Calu3 (cell line): ENCODE measurements at places on chromosomes 6 and 20. TPM values are rescaled to one million over a fixed set of nuclear protein-coding genes. Genes with fewer than 3 reads are reported as not detected.

Gene NEDD9
- total RNA-seq, result 18.2 and 28.1 TPM in 2 replicates

Gene HLA-DQB1
- 139 and 190 TPM in 2 replicates for total RNA-seq

Gene EFCAB8
- total RNA-seq, result 1.1 and 2.5 TPM in 2 replicates

Gene SLC52A3
- 11.1 TPM in 2 replicates for total RNA-seq

GRCh38 chr6:45504947-45505346 lies 127.2 kb upstream of the SUPT3H start:
- H3K27me3 ChIP-seq, result no peaks in the 10 kb centered on the region
- H3K4me3 ChIP-seq, result no peak overlapping the region
- DNase-seq, result peak; percentile 44
- peak overlapping the region; percentile 71 for H3K27ac ChIP-seq
- peaks cover 4% of the 10 kb centered on the region for H3K36me3 ChIP-seq
- H3K4me1 ChIP-seq, result peaks cover 15% of the 10 kb centered on the region

- H3K4me3 ChIP-seq, result no peak overlapping the region
- no peak overlapping the region for H3K27ac ChIP-seq
- H3K4me1 ChIP-seq, result peaks cover 24% of the 10 kb centered on the region
- no peaks in the 10 kb centered on the region for H3K27me3 ChIP-seq
Observed at GRCh38 chr6:150267686-150268561, 100.9 kb upstream of the IYD start.

- H3K4me3 ChIP-seq, result no peak overlapping the region
- no peak overlapping the region for H3K27ac ChIP-seq
- no peak for DNase-seq
- H3K36me3 ChIP-seq, result peaks cover 2% of the 10 kb centered on the region
- no peaks in the 10 kb centered on the region for H3K4me1 ChIP-seq
Observed at GRCh38 chr6:73528897-73529296, 8.1 kb upstream of the EEF1A1 start.

- no peak for DNase-seq
- no peak overlapping the region for H3K4me3 ChIP-seq
- H3K27ac ChIP-seq, result no peak overlapping the region
- H3K4me1 ChIP-seq, result no peaks in the 10 kb centered on the region
- H3K27me3 ChIP-seq, result peaks cover 31% of the 10 kb centered on the region
Observed at GRCh38 chr6:168411793-168412192, 29.2 kb upstream of the SMOC2 start.

- no peak for DNase-seq
- H3K27ac ChIP-seq, result no peak overlapping the region
- H3K4me1 ChIP-seq, result no peaks in the 10 kb centered on the region
Observed at GRCh38 chr20:57244627-57245214, 21.7 kb downstream of the BMP7 start.

GRCh38 chr6:47375426-47375825 lies 65.7 kb upstream of the TNFRSF21 start:
- no peak for DNase-seq
- H3K27ac ChIP-seq, result no peak overlapping the region
- peaks cover 27% of the 10 kb centered on the region for H3K4me1 ChIP-seq
- H3K27me3 ChIP-seq, result no peaks in the 10 kb centered on the region

DNA sequence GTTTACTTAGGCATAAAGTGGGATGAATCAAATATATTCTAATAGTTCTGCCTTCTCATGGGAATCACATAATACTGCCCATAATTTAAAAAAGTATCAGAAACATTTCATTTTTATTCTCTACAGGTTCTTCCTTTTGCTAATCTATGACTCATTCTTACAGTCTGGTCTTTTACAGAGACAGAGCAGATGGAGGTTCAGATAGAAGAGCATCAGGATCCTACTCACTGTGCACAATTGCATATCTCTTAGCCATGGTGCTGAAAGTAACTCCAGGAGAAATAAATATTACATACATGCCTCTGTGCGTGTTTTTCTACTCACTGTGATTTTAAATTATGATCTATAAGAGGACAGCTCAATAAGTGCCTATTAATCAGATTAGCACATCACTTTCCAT lies 16.3 kb upstream of the OR2B6 start:
- H3K27me3 ChIP-seq, result peaks cover 17% of the 10 kb centered on the region
- H3K36me3 ChIP-seq, result no peaks in the 10 kb centered on the region
- H3K4me3 ChIP-seq, result no peak overlapping the region
- no peak for DNase-seq
- H3K27ac ChIP-seq, result no peak overlapping the region

DNA sequence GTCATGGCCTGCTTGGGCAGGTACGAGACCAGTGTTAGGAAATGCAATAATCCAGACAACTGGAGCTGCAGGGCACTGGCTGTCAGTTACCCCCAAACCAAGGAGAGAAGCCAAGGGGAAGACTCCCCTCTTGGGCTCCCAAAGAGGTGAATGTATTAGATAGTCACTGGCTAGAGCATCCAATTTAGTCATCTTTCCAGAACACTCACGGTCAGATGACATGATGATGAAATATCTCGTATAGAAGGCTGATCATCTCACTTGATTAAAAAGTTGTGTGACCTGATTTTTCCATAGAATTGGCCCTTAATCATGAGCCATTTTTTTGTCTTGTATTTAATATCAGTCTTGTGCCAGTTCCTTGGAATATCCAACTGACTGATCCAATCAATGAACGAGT lies 40.7 kb downstream of the SLC22A3 start:
- H3K27ac ChIP-seq, result no peak overlapping the region
- H3K36me3 ChIP-seq, result peaks cover 6% of the 10 kb centered on the region
- peaks cover 66% of the 10 kb centered on the region for H3K4me1 ChIP-seq
- DNase-seq, result no peak
- no peaks in the 10 kb centered on the region for H3K27me3 ChIP-seq

DNA sequence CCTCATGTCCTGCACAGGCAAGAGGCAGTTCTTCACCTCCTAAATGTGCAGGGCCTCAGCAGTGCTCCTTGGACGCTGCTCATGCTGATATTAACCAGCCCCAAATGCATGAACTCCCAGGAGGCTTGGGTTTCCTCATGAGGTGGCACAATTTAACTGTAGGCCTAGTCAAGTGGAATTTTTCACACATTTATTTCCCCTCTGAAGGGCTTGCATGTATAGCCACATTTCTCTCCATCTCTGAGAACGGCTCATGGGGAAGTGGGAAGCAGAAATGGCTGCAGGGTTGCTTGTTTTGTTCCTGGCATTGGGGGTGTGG lies 72.8 kb upstream of the PAX1 start:
- no peaks in the 10 kb centered on the region for H3K36me3 ChIP-seq
- H3K4me3 ChIP-seq, result no peak overlapping the region
- H3K4me1 ChIP-seq, result no peaks in the 10 kb centered on the region
- no peak overlapping the region for H3K27ac ChIP-seq
- no peak for DNase-seq

DNA sequence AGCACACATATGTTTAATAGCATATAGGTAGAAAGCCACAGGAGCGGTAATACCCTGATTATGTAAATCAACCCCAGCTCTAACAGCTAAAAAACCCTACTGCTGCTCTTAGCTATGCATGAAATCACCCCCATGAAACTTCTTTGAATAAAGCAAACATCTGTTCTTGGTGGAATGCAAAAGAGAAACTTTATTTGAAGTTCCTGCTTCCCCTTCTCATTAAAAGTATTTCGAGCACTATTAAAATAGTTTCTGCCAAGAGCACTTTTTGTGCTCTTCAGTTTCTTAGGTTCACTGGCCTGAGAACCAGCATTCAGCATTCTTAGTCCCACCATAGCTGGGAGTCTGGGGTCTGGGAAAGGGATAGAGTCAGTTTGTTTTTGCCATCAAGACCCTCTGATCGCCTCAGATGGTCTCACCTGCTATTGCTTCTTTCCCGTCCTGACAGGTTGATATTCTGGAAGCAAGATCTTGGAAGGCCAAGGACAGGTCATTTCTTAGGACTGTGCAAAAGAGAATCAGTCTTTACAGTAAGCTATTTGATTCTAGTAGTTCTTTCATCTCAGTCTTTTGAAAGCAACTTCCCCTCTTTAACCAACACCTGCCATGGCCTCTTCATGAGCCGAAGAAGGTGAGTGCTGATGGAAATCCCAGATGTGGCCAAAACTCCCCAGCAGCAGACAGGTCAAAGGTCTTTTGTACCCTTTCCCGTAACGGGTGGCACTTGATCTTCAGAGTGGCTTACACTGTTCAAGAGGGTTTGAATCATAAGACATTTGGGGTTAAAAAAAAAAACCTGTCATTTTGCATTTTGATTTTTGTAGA lies 76.5 kb upstream of the TMEM170B start:
- no peak for DNase-seq
- H3K27ac ChIP-seq, result no peak overlapping the region

DNA sequence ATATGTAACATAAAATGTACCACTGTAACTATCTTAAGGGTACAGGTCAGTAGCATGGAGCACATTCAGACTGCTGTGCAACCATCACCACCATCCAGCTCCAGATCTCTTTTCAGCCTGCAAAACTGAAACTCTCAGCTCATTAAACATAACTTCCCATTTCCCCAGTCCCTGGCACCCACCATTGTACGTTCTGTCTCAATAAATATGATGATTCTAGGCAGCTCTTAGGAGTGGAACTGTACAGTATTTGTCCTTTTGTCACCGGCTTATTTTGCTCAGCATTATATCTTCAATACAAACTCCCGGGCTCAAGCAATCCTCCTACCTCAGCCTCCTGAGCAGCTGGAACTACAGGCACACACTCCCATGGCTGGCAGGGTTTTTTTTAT lies 1.5 kb downstream of the ZC3H12D start:
- H3K27me3 ChIP-seq, result peaks cover 12% of the 10 kb centered on the region
- H3K4me1 ChIP-seq, result peaks cover 11% of the 10 kb centered on the region
- no peak overlapping the region for H3K4me3 ChIP-seq
- no peaks in the 10 kb centered on the region for H3K36me3 ChIP-seq
- no peak for DNase-seq
